ENCODE measurements at places on chromosomes 6 and 20. TPM values are rescaled to one million over a fixed set of nuclear protein-coding genes. Genes with fewer than 3 reads are reported as not detected.

Gene BNIP5
- under 0.01 TPM for total RNA-seq

Gene PARD6B
- 20.4 TPM for total RNA-seq

Gene PPP1R14C
- total RNA-seq: 59.1 TPM

Gene AVP
- total RNA-seq: not detected

Gene CCHCR1
- 5.7 TPM for total RNA-seq

Gene TPX2
- 5.7 TPM for total RNA-seq

Gene DACT2
- total RNA-seq: 2.9 TPM

Data from frontal cortex (tissue), 4 donors.